ENCODE measurements at places on chromosomes 1 and 21.

DNA sequence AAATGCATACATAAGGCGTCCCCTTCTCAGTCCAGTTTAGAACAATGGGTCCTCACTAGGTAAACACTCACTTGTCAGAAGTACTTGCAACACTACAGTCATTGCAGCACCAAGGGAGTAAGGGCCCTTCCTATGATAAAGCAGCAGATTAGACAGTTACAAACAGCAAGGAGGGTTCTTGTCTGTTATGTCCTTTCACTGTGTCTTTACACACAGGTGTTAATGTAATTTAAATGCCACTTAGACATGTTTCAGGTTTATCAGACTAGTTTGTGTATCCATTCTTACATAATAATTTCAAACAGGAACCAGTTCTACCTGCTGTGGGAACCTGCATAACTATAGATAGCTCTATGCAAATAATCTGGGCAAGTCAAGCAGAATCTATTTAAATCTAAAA lies 105.6 kb upstream of the USH2A start:
- no peak for DNase-seq

DNA sequence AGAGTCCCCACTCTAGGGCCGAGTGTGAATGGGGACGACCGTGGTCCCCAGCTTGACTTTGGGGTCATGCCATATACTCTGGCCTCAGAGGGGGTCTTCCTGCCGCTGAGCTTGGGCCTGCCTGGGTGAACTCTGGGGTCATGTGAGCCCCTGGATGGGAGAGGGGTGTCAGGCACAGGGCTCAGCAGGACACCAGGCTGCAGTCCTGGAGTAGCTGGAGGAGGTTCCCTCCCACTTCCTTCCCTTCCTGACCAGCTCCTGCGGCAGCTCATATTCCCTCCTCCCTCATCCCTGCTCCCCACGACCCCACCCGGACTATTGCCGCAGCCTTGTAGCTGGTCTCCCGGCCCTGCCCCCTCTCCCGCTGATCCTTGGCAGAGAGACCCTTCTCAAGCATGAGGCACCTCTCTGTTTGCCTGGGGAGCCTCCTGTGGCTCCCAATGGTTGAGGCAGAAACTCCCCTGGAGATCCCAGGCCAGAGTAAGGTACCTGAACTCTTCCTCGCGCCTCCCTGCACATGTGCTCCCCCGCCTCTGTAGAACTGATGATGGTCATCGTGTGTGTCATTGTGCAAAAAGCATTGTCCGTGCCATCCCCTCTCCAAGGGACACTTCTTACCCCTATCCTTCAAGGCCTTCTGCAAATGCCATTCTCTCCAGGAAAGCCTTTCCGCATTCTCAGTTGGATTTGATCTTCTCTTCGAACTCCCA lies 1.8 kb downstream of the TNFRSF1B start:
- DNase-seq, result no peak

DNA sequence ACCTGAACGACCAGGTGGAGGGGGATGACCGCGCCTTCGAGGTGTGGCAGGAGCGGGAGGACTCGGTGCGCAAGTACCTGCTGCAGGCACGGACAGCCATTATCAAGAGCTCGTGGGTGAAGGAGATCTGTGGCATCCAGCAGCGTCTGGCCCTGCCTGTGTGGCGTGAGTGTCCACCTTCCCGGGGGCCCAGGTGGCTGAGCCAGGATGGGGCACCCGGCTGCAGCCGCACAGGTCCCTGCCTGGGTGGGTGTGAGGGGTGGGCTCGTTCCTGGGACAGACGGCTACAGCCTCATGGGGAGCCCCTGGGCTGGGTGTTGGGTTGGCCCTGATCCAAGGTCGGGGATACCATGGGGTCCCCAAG lies 65.2 kb downstream of the TRIM11 start:
- DNase-seq, result no peak

DNA sequence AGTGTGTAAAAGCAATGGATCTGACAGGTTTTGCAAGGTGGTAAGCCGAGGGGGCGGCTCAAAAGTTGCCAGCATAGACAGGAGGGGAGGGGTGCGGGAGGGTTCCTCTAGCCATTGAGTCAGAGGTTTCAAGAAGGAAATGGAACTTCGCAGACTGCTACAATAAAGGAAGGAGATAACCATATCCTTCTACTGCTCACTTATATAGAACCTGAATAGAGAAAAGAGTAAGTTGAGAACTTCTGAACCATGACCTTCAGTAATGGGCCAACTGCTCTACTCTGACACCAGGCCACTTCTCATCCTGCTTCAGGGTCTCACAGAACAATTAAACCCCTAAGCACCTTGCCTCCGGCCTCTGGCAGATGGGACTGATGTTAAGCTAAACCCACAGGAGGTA lies 26.3 kb upstream of the BCAR3 start:
- no peak for DNase-seq

GRCh38 chr1:114428083-114428754 lies 82.8 kb downstream of the TRIM33 start:
- no peak for DNase-seq

DNA sequence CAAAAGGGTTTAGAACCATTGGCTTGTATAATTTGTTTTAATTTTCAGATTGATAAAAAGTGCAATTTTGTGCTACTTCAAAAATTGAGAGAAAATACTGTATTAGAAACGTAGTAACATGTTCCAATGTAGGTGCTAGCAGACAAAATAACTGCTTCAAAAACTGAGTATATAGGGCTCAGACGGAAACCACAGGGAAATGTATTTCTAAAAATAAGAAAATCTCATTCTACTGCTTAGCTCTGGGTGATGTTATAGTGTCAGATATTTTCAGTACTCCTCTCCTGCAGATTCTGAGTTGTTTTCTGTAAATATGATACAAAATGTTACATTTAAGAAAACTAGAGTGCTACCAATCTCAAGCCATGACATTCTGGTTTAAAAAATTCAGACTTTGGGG lies 55.4 kb downstream of the KCNK2 start:
- no peak for DNase-seq

- no peak for DNase-seq
These were observed 102.7 kb upstream of the GCLM start for GRCh38 chr1:94011709-94012595.

DNA sequence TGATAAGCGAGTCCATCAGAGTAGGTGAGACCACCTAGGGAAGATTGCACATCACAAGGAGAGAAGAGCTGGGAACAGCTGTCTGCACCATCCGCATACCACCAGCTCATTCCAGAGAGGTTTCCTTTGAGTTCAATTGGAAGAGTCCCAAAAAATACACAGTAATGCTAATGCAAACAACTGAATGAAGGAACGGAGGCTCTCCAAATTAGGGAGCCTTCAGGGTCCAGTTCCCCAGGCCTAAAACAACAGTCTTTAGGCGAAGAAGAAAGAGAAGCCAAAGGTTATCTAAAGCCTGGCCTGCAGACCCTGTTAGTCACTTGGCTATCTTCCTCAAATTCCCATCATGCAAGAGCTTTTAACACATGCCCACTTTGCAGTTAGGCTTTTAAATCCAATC lies 246.4 kb downstream of the PBX1 start:
- DNase-seq, result no peak
